ENCODE measurements at places on chromosomes 3 and 15. TPM values are rescaled to one million over a fixed set of nuclear protein-coding genes. Genes with fewer than 3 reads are reported as not detected.

DNA sequence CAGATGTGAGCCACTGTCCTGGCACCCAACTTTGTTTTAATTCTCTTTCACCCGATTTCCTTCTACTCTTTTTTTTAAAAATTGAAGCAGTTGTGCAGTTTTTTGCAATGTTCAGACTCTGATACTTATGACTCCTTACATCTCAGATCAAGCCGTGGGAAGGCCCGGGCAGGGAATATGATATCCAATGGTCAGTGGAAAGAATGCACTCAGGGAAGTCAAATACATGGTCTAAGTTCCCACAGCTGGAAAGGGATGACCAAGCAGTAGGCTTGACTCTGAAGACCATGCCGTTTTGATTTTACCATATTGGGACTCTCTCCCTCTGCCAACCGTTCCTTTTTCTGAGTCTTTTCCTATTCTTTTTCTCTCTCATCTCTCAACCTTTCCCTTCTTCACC, 157.2 kb downstream of the RPLP1 start:
- H3K27me3 ChIP-seq: no peaks in the 10 kb centered on the region
- no peak overlapping the region for H3K27ac ChIP-seq
- no peaks in the 10 kb centered on the region for H3K36me3 ChIP-seq
- no peak for DNase-seq
- no peak overlapping the region for H3K4me3 ChIP-seq

- H3K27me3 ChIP-seq: no peaks in the 10 kb centered on the region
- peak overlapping the region; percentile 81 for H3K27ac ChIP-seq
- peak; percentile 41 for DNase-seq
- peak overlapping the region; percentile 25 for H3K4me3 ChIP-seq
These were observed 3.7 kb upstream of the TF start for GRCh38 chr3:133742351-133743091.

DNA sequence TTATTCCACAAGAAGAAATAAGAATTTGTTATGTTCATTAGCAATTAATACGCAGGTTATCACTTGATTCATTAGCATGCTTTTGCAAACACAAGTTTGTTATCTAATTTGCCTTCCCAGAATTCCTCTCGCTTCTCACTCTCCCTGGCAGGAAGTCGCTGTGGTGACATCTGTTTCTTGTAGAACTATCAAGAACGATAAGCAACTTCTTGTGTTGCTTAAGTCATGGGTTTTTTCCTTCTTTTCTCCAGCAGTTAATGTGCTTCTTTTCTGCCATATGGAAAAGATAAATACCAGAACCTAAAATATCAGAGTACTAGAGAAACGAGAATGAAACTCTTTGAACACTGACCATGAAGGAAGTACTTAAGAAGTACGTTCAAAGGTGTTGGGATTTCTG, 99.8 kb upstream of the CHMP2B start:
- no peak for DNase-seq
- no peaks in the 10 kb centered on the region for H3K4me1 ChIP-seq
- H3K36me3 ChIP-seq: no peaks in the 10 kb centered on the region
- H3K27me3 ChIP-seq: no peaks in the 10 kb centered on the region

- H3K4me3 ChIP-seq: no peak overlapping the region
- no peak overlapping the region for H3K27ac ChIP-seq
- H3K4me1 ChIP-seq: no peaks in the 10 kb centered on the region
- no peak for DNase-seq
- no peaks in the 10 kb centered on the region for H3K36me3 ChIP-seq
- H3K27me3 ChIP-seq: no peaks in the 10 kb centered on the region
These were observed 81.5 kb downstream of the STRIT1 start for GRCh38 chr3:155211940-155212339.

DNA sequence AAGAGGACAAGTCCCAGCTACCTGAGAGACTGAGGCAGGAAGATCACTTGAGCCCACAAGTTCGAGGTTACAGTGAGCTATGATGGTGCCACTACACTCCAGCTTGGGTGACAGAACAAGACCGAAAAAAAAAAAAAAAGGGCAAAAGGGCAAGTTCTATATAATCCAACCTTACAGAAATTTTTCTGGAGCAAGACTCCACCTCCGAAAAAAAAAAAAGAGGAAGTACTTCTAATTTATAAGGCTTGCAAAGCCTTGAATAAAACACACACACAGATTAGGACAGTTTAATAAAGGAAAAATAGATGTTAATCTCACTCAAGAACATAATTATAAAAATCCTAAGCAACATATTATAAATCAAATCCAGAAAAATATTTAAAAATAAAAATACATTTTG, 14.4 kb upstream of the XYLB start:
- no peak overlapping the region for H3K27ac ChIP-seq
- DNase-seq: no peak
- H3K4me1 ChIP-seq: no peaks in the 10 kb centered on the region
- no peaks in the 10 kb centered on the region for H3K27me3 ChIP-seq

GRCh38 chr3:188031121-188031520, 122.8 kb upstream of the LPP start:
- no peaks in the 10 kb centered on the region for H3K27me3 ChIP-seq
- H3K4me3 ChIP-seq: no peak overlapping the region
- DNase-seq: no peak
- no peaks in the 10 kb centered on the region for H3K36me3 ChIP-seq
- no peak overlapping the region for H3K27ac ChIP-seq
- H3K4me1 ChIP-seq: peaks cover 19% of the 10 kb centered on the region

DNA sequence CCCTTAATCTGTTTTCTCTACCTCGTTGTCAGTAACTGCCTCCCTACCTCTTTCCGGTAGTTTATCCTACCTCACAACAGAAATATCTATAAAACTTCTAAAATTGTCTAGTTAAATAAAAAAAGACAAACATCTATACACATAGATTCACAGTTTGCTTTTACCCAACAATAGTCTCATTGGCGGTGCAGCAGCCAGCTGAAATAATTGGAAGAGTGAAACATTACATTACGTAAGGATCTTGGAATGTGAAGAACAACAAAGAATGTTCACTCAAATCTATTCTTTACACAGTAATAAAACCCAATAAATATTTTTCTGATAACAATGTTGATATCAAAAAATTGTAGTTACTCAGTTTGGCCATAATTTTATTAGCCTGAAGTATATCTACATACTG, 115.5 kb upstream of the ARPP21 start:
- no peaks in the 10 kb centered on the region for H3K27me3 ChIP-seq
- H3K36me3 ChIP-seq: no peaks in the 10 kb centered on the region
- peaks cover 11% of the 10 kb centered on the region for H3K4me1 ChIP-seq

Gene C2CD4B
- total RNA-seq: 4.6 TPM

DNA sequence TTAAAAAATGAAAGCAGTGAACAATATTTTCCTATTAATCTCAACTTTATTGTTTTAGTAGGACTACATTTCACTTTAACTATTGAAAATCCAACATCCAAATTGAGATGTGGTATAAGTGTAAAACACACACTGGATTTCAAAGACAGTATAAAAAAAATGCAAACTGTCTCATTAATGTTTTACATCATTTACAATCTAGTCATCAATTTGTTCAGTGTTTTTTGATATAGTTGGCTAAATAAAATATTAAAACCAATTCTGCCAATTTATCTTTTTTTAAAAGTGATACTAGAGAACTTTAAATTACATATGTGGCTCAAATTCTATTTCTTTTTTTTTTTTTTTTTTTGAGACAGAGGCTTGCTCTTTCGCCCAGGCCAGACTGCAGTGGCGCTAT, 95.1 kb downstream of the NPTN start:
- no peak overlapping the region for H3K4me3 ChIP-seq
- H3K27me3 ChIP-seq: no peaks in the 10 kb centered on the region
- no peak for DNase-seq
- no peaks in the 10 kb centered on the region for H3K4me1 ChIP-seq
- no peak overlapping the region for H3K27ac ChIP-seq
- no peaks in the 10 kb centered on the region for H3K36me3 ChIP-seq

DNA sequence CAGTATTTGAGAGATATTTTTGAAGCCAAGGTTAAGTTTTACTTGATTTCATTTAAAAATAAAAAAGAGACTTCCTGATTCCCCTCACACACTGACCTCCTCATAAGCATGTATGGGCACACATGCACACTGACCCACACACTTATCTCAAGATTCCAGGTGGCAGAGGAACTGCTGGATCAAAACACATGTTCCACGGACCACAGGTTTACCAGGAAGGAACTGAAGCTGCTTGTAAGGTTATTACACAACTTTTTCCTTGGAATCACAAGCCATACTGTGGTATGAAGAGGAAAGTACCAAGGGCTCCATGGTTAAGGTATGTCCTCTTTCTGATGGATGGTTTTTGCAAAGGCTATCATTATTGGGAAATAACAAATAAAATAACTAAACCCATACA, 7.5 kb downstream of the CLDN1 start:
- H3K36me3 ChIP-seq: no peaks in the 10 kb centered on the region
- H3K4me3 ChIP-seq: no peak overlapping the region
- no peaks in the 10 kb centered on the region for H3K27me3 ChIP-seq
- no peak for DNase-seq
- H3K27ac ChIP-seq: no peak overlapping the region

Gene GOLGA8J
- not detected for total RNA-seq

Gene CD86
- total RNA-seq: 3.4 TPM

DNA sequence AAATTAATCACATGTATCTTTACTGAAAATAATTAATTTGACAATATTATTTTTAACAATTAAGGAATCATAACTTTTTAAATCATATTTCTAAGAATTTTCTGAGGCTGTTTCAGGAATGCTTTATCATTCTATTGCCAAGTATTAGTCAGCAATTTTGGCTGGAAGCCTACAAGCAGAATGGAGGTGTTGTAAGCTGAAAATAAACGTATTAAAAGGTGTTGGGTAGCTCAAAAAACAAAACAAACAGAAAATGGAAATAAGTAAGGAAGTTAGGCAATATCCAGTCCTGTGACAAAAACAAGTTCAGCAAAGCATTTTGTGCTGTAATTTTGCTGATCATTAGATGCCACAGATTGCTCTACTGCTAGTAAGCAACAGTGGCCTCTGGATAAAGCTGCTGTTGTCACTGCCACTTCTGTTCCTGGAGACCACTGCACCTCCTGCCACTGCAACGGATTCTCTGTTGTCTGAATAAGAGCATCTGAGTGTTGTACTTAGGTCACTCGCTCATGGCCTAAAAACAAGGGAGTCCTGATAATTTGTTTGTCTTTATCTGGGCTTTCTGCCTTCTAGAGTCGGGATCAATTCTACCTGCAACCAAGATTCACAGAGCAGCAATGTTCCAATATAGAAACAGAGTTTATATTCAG, 63.5 kb upstream of the SLITRK3 start:
- no peak overlapping the region for H3K4me3 ChIP-seq
- no peaks in the 10 kb centered on the region for H3K27me3 ChIP-seq
- DNase-seq: no peak
- H3K4me1 ChIP-seq: peaks cover 9% of the 10 kb centered on the region
- no peaks in the 10 kb centered on the region for H3K36me3 ChIP-seq
- H3K27ac ChIP-seq: no peak overlapping the region

- no peak overlapping the region for H3K4me3 ChIP-seq
- no peaks in the 10 kb centered on the region for H3K27me3 ChIP-seq
- no peak overlapping the region for H3K27ac ChIP-seq
- no peak for DNase-seq
- no peaks in the 10 kb centered on the region for H3K4me1 ChIP-seq
These were observed 199.8 kb downstream of the UBE2E2 start for GRCh38 chr3:23402728-23403492.

All from right lobe of liver (tissue), 6 donors.